ENCODE measurements at places on chromosomes 5 and 9. TPM values are rescaled to one million over a fixed set of nuclear protein-coding genes. Genes with fewer than 3 reads are reported as not detected.

Gene ANKRD34B
- not detected for total RNA-seq

Gene RANBP17
- 0.56 TPM for total RNA-seq

Gene HAPLN1
- not detected for total RNA-seq

Gene GAPT
- total RNA-seq, result 0.40 TPM

Gene ANKH
- total RNA-seq, result 25.5 TPM

Gene OR1Q1
- not detected for total RNA-seq

Gene SAPCD2
- 13.8 TPM for total RNA-seq

- no peak for ATAC-seq
Observed at GRCh38 chr5:161411156-161411555, 135.4 kb downstream of the GABRB2 start.

DNA sequence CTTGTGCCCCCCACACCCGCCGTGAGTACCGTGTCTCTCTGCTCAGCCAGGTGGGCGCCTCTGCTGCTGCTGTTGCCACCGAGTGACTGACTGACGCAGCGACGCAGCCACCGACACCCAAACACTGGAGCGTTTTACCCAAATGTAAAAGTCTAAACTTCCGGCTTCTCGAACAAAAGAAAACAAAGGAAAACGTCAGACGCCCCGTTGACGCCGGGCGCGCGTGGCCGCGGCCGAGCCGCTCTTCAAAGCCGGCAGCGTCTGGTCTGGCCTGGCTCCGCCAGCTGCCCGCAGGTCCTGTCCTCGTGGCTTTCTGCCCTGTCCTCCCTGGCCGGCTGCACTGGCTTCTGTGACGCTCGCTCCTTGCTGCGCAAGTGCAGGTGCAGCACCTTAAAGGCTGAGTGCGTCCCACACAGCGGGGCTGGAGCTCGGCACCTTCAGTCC lies 41.4 kb upstream of the CLPTM1L start:
- ATAC-seq, result peak; percentile 62

DNA sequence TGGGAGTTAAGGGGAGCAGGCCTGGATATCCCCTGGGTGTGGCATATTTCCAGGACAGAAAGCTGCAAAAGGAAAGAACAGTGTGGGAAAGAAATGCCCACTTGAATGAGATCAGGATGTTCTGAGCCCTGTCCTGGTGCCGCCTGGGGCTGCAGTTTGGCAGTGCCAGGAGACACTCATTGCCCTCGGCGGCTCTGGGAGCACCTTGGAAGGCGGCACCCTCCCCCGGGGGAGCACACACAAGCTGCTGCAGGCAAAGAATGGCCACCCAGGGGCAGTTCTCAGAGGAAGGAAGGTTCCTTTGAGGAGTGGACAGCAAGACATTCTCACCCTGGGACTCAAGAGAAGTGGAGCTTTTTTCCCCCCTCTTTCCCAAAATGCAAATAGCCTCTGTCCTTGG lies 305.3 kb downstream of the NTRK2 start:
- ATAC-seq, result no peak

DNA sequence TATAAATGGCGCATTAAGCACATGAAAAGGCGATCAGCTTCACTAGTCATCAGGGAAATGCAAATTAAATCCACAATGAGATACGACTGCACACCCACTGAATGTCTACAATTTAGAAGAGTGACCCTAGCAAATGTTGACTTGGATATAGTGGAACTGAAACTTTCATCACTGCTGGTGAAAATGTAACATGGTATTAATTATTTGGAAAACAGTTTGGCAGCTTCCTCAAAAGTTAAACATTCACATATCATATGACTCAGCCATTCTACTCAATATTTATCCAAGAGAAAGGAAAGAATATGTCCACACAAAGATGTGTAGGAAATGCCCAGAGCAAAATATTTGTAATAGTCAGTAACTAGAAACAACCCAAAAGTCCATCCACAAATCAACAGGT lies 146.5 kb downstream of the LPAR1 start:
- no peak for ATAC-seq

DNA sequence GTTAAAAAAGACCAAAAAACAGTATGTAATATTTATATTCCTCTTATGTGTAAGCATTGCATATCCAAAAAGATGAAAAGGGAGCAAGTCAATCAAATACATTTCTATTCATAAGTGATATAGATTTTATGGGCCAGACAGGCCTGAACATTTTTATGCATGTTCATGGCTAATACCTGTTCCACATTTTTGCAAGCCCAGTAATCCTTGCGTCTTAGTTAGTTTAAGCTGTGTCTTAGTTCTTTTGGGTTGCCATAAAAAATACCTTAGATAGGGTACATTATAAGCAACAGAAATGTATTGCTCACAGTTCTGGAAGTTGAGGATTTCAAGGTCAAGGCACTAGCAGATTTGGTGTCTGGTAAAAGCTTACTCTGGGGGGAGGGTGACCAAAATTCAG lies 342.1 kb downstream of the TAF11L14 start:
- peak; percentile 63 for ATAC-seq

DNA sequence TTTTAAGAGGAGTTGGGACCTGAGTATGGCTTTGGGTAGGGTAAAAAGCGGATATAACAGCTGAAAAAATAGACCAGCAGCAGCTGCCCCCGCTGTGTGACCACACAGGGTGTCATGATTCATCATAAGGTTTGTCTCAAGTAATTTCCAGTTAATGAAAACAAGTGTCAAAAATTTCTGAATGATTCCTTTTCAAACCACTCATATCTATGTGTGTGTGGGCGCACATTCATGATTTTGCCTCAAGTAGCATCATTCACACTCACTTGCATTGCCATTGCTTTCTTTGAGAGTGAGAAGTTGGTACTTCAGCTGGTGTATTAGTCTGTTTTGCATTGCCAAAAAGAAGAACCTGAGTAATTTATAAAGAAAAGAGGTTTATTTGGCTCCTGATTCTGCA lies 12.1 kb upstream of the TNFAIP8 start:
- ATAC-seq, result no peak

DNA sequence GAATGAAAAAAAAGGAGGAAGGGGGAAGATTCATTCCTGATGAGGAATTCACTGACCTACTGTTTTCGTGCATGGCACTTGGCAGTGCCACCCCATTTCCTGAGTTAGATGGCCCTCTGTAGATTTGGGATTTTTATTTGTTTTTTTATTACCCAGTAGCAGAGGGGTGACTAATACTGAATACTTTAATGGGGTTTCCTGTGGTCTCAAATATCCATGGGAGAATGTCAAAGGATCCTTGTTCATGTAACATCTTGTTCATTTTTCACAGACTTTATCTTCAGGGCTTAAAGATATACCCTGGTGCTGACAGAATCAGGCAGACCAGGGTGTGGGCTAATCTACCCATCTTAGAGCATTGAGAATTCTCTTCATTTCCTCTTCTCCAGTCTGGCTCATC lies 93.0 kb downstream of the MAMDC2 start:
- no peak for ATAC-seq

- peak; percentile 95 for ATAC-seq
Observed at GRCh38 chr5:172283020-172283861, at the start of gene UBTD2. UBTD2 (minus strand) TSS chr5:172283764; CDS start chr5:172283665, 99 bp downstream.

DNA sequence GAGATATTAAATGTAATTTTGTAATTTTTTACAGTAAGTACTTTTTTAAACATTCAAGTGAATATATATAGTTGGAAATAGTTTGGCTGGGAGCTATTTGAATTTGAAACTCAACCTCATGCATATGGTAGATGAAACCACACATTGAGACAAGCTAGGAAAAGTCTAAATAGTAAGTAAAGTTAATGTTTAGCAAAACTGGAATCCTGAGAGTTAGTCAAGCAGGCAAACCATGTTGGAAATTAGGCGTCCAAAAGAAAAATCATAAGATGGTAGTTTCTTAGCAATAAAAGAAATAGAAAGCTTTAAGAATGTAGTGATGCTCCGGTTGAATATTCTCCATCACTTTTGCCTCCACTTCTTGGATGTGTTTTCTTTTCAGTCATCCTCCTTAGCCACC lies 657.1 kb upstream of the CDH10 start:
- ATAC-seq, result no peak

DNA sequence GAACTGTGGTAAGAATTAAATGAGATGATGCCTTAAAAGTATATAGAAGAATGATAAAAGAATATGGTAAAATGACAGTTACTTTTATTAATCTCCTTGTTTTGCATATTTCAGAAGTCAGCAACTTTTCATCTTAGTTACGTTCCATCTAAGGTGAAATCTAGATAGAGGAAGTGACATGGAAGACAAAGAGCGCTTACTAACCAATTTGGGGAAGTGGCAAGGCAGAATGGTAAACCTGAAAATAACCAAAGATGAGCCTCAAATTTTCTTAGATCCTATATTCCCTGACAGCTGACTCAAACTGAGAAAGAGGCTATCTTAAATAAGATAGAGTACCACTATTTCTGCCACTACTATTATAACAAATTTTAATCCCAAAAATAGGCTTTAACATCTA lies 52.5 kb downstream of the FGF10 start:
- ATAC-seq, result no peak

- ATAC-seq, result no peak
Observed at GRCh38 chr9:129506892-129507291, 114.0 kb downstream of the C9orf50 start.

DNA sequence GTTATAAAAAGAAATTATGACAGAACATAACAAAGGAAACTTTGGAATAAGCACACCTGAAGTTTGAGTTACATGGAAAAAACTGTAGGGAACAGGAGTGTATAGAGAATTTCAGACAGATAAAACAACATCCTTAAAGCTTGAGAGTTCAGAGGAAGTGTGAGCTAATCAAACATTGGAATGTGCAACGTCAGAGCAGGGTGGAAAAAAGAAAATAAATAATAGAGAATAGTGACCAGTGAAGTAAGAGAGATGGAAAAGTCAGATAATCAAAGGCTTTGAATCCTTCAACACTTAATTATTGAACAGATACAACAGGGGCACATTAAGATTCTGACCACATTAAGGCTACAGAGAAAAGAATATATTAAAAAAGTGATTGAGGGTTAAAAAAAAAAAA lies 128.5 kb upstream of the CDH10 start:
- no peak for ATAC-seq

DNA sequence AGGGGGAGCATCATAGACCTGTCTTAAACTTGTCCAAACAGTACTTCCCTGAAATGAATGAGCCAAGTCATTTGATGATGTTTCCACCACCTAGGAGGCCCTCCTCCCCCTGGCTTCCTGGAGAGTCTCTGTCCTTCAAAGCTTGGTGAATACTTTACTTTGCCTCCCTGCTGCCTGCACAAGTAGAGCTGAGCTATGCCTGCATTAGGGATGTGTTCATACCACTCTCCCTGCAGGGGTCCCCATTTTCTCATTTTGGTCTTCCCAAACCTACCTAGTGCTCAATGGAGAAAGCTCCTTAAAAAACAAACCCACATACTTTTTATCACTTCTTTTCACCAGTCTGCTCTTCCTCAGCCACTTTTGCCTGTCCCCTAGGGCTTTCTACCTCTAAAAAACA lies 7.7 kb downstream of the CCNI2 start:
- ATAC-seq, result no peak

GRCh38 chr5:121707178-121707577 lies 144.5 kb upstream of the FTMT start:
- ATAC-seq, result no peak

DNA sequence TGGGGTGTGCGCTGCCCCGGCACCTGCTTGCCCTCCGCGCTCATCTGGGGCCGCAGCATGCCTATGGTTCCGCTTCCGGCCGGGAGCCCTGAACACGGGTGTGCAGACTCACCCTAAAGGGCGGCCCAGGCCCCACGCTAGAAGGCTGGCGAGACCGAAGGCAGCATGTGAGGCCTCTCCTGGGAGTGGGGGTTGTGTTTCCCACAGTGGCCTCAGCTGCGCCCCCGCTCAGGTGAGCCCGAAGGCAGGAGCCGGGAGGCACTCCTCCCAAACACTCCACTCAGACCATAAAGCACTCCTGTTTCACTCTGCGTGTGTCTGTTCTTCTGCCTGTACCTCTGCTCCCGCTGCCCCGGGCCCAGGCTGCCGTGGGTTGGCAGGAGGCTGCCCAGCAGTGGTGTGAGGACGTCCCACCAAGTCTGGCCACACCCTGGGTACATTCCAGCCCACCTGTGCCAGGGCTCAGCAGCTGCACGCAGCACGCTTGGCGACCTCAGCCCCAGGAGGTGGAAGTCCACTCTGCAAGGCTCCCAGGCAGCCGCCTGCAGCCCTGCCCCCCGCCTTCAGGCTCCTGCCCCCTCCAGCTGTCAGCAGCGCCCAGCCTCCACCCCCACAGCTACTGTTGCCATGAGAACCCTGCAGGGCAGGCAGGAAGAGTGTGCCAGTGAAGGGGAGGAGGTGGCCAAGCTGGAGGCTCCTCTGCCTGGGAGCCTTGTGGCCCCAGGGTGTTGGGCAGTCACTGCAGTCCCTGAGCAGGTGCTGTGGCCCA lies 1.2 kb upstream of the AJM1 start:
- peak; percentile 2 for ATAC-seq

DNA sequence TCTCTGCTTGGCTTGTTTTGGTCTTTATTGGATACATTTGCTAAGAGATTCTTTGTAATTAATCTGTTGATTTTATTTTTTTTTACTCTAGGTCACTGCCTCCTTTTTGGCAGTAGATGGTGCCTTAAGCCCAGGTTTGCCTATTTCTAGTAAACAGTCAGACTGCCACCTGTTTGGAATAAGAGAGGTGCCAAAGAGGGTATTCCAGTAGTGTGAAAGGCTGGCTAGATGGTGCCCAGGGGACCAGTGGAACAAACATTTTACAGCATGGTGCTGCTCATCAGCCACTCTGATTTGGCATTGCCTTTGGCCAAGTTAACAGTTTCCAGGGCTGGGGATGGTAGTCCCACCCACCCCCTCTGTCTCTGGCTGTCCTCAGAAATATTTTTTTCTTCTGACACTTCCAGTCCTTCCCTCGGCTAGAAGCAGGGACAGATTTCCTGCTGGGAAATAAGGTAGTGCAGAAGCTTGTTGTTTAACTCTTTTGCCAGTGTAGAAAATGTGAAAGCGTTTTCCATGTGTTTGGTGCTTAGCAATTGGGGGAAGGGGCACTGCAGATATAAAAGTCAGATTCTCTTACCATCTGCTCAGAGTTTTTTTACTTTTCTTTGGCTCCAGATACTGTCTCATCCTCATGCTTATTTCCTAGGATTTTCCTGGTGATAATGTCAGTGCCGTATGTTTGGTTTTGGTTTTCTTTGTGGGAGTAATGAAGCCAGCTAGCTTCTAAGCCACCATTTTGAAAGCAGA lies 36.6 kb upstream of the FBXL7 start:
- no peak for ATAC-seq

DNA sequence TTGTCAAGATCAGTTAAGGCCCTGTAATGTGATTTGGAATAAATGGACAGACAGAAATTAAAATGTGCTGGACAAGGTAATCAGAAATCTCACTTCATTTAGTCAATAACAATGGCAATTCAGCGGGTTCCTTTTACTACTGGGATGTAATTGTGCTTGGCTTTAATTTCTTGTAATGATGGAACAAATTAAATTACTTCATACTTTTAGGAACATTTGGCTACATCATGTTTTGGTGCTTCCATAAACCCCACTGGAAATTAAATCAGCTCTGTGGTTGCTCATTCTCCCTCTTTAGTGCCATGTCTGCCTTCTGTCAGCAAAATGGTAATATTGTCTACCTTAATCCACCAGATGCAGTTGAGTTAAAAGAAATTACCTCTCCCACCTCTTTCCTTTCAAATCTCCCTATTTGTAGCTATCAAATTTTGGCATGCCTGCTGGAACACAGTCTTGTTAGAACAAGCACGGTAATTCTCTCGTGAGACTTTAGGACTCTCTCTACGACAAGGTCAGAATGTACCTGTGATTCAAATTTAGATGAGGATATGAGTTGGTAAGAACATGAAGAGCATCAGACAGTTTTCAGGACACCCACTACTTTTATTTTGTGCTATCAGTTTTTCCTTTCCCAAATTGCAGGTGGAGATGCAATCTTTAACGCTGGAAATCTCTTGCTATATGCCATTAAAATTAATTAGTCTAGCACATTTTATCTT lies 476.3 kb downstream of the RAB3C start:
- ATAC-seq, result no peak

All from esophagus mucosa (tissue), 1 donor.